Activated T-cell treated with anti-CD3 and anti-CD28 coated beads, Interleukin-2, amount 50 U/mL, for 72 hours (primary cell): ENCODE measurements at places on chromosomes 3 and 15. TPM values are rescaled to one million over a fixed set of nuclear protein-coding genes. Genes with fewer than 3 reads are reported as not detected.

- no peak for DNase-seq
Observed at GRCh38 chr15:90358124-90359033, 6.3 kb downstream of the ZNF774 start.

DNA sequence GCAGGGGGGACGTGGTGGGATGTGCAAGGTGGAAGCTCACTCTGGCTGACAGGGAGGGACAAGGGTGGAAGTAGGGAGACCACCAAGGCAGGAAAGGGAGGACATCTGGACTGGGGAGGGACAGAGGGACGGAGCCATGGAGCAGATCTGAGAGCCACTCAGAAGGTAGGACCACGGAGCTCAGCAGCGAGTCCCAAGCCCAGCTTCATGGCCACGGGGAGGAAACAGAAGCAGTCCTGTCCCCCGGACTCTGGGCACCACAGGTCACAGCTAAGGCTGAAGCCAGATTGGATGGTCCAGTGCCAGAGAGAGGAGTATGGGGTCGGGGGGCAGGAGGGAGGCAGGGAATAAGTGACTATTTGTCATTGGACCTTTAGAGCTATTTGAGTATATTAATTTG lies 220.1 kb downstream of the TBC1D2B start:
- DNase-seq: no peak

- no peak for DNase-seq
Observed at GRCh38 chr3:7760718-7761117, 740.9 kb upstream of the LMCD1 start.

DNA sequence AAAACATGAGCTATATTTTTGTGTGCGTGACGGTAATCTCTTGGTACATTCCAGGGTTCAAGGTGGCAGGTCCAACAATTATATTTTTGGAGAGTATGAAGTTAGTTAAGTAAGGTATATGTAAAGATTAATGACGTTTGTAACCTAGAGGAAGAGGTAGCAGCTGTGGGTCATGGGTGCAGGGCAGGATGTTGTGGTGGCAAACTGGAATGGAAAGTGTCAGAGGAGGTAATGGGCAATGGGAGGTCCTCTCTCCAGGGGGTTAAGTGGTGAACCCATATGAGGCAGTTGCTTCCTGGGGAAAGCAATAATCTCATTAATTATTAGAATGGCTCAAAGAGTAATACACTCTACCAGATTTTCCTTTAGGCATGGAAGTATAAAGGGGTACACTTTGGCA lies 1.0 kb upstream of the CD200R1L start:
- peak; percentile 20 for DNase-seq

DNA sequence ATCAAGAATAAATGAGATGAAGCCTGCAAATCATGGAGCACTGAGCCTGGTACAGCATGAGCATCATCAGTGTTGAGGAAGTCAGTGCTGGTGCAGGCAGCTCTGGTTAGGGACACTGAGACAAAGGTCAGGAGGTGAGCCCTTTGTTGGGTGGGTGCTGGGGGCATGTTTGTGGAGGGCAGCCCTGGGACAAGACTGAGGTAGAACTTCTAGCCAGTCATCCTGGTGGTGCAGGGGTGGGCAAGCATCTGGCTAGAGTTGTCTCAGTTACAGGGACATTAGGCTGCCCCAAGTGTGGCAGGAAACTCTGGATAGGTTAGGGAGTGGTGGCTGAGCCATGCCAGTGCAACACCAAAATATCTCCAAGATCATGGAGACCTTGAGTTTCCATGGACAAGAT lies 27.3 kb downstream of the WNT5A start:
- no peak for DNase-seq

DNA sequence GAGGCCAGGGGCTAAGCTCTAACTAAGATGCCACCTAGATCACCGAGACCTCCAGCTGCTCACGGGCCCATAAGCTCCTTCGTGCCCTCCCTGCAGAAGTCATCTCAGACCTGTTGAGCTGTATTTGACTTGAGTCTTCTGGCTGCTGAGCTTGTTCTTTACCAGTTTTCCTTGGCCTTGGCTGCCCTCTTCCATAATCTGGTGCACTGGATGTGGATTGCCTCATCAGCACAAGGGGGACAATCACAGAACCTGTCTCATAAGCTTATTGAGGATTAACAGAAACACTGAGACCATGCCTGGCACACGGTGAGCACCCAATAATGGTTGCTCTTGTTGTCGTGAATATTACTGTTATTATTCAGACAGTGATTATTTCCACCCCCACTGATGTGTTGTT lies 101.1 kb downstream of the EPHB1 start:
- DNase-seq: no peak

GRCh38 chr3:20741381-20741780 lies 555.4 kb upstream of the SGO1 start:
- no peak for DNase-seq

- DNase-seq: no peak
Observed at GRCh38 chr3:37971467-37971866, 19.1 kb upstream of the VILL start.

DNA sequence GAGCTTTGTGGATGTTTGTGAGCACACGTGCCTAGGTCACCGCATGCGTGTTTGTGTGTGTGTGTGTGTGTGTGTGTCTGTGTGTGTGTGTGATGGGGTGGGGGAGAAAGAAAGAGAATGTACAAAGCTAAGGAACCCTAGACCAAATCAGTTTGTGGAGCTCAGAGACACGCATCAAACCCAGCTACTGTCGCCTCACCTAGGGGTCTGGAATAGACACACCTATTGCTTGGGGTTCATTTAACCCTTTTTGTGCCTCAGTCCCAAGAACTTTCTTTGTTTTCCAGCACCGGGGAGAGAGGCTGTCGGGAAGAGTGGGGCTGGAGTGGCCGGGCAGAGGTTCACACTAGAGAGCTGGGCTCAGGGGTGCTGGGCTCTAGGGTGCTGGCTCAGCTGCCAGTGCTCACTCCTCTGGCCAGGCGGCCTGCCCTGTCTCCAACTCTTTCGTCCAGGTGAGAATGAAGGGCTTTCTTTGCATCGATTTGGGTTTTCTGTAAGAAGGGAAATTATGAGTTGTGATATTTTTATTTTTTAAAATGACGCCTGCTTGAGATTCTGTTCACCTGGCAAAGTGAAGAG lies 221.6 kb downstream of the MEIS2 start:
- DNase-seq: no peak

GRCh38 chr15:23447107-23447500 lies at the start of gene GOLGA6L2:
TSS of gene GOLGA6L2 (minus strand) at chr15:23447243. CDS start at chr15:23447181, 62 bp downstream.
- no peak for DNase-seq

DNA sequence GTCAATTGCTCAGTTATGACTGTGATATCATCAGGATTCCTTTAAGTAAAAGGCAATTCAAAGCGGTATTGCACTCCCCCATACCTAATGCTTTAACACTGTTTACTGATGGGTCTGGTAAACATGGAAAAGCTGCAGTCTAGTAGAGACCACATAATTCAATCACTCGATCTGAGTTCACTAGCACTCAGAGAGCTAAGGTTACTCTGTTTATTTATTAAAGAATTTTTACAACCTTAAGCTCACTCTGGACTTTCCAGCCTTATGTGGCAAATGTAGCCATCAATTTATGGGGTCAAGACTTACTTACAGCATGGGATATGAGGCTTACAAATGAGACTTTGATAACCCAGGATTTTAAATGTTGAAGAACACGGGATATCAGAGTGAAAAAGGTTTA lies 18.4 kb upstream of the CCR2 start:
- no peak for DNase-seq

- DNase-seq: no peak
Observed at GRCh38 chr15:49101536-49101935, 53.9 kb downstream of the COPS2 start.

- no peak for DNase-seq
Observed at GRCh38 chr3:103894162-103894822, 1459.5 kb downstream of the ZPLD1 start.

DNA sequence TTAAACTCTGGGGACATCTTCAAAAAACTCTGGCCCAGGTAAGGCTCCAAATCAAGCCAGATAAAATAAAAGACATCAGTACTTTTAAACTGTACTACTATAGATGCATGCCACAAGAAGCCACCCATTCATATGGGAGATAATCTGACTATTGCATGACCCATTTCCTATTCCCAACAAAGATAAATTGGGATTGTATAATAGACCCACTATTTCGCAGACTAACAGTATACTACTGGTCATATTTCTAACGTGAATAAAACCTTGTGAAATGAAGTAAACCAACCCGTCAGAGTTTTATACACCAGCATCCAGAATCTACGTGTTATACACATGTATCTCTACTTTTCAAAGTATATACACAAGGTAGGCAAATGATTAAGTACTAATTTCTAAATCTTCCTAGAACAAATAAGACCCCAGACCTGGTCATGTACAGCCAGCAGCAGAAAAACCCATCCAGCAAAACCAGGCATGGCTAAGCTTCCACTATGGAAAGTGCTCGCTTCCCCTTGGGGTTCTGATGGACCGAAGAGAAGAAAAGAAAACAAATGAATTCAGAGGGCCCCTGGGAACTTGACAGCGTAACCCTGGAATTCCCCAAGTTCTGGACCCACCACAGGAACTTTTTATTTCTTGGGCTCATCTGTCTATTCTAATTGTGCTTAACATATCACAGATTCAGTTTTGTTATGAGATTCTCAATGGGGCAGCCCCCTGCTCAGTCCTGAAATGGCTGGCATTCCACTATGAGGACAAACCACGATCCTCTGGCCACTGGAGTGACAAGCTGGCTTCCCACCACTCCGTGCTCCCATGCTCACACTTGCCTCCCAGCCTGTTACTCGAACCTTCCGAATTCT lies 69.1 kb downstream of the MB21D2 start:
- DNase-seq: no peak

DNA sequence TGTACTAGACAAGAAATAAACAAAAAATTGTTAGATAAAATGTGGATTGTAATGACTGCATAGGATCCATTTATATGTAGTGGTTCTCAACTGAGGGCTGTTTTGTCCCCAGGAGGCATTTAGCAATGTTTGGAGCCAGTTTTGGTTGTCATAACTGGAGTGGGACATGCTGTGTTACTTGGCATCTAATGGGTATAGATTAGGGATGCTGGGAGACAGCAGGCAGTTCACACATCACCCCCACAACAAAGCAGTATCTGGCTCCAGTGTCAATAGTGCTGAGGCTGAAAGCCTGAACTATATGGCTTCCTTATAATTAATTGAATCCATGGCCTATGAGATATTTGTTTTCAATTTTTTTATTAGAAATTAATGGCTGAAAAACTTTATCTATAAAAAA lies 72.0 kb upstream of the SAMMSON start:
- no peak for DNase-seq

DNA sequence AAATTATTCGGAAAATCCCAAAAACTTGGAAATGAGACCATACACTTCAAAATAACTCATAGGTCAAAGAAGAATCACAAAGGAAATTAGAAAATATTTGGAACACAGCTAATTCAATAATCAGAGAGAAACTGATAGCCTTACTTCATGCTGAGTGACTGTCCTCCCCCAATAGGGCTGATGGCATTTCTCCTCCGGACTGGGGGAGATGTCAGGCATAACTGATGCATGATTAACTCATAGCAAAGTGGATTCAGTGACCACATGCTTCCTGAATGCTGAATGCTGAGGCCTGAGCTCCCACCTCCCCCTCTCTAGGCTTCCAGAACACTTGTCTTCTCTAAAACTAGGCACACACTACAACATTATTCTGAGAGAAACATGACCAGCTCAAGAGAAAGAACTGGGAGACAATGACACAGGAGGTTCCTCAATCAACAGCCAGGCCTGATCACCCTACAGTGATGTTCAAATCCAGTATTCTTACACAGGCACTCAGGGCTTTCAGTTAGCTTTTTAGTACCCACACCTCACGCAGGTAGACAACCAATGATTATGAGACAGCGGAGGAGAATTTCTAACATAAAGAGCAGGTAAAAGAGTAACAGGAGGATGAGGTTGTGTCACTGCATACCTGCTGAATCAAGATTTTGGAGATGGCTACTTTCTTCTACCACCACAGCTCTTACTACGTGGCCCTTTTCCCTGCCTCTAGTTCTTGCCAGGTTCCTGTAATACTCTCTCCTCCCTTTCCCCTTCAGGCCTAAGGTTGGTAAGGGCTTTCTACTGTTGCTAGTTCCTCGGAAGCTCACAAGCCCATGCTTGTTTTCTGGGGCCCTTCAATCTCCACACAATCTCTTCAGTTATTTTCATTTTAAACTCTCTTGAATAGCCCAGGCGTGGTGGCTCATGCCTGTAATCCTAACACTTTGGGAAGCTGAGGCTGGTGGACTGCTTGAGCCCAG lies 96.1 kb downstream of the FMN1 start:
- DNase-seq: no peak

- DNase-seq: no peak
Observed at GRCh38 chr15:74920456-74920855, 13.8 kb upstream of the FAM219B start.

DNA sequence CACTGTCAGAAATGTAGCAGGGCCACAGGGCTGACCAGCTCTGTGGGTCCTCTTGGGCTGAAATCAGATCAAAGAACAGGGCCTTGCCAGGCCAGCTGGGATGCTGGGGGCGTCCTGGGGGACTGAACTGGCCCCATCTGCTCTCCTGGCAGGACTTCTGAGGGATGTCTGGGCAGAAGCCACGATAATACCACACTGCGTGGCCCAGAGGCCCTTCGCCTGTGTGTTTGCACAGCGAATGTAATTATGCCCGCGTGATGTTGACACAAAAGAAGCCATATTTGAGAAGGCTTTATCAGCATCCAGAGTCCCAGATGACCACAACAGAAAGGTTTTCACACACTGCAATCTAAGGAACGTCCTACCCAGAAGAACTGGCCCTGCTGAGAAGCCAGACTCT lies 174.0 kb downstream of the RAB11A start:
- DNase-seq: no peak

DNA sequence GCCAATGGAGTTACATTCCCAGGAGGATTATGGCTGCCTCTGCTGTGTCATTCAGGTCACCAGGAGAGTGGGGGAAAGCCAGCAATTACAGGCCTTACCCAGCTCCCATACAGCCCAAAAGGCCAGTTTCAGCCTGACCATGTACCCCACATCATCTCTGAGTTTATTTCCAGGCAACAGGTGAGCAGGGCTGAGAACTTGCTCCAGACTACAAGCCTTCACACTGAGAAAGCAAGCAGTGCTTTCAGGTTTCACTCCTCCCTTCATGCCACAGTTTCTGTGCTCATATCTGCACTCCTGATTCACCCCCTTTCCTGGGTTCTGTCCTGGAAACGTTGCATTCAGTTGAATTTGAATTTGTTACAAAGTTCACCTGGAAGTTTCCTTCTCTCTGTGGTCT lies 68.1 kb upstream of the ABI3BP start:
- no peak for DNase-seq

The TUSC2 gene
- total RNA-seq: 16.8 TPM

The GRK7 gene
- not detected for total RNA-seq

The MUC4 gene
- total RNA-seq: 0.34 TPM

The NEK11 gene
- total RNA-seq: 2.7 TPM

The ACKR4 gene
- not detected for total RNA-seq

The HMCES gene
- total RNA-seq: 66.6 TPM

The SLC28A2 gene
- not detected for total RNA-seq

The SIDT1 gene
- 21.3 TPM for total RNA-seq
